Tibial nerve (tissue), 4 donors: ENCODE measurements at places on chromosomes 5 and 9.

DNA sequence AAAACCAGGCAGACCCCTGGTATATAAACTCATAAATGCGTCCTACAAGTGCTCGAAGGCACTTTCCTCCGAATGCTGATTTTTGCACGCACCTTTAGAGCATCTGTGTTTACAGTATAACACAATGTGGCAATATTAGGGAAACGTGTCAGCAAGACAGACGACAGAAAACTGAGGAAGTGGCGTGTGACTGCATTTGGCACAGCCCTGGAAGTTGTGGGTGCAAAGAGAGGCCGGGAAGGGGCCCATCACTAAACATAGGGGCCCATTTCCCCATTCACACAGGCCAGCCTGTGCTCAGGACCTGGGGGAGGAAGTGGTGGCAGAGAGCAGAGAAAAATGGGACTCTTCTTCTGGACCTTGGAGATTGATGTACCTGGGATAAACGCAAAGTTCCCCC lies 48.2 kb downstream of the RASGEF1C start:
- no peaks in the 10 kb centered on the region for H3K4me1 ChIP-seq
- no peak overlapping the region for H3K4me3 ChIP-seq
- DNase-seq: no peak

- H3K27ac ChIP-seq: no peak overlapping the region
- H3K36me3 ChIP-seq: no peaks in the 10 kb centered on the region
- H3K4me3 ChIP-seq: no peak overlapping the region
- no peaks in the 10 kb centered on the region for H3K27me3 ChIP-seq
Observed at GRCh38 chr5:143141652-143142051, 261.8 kb downstream of the NR3C1 start.

- H3K4me1 ChIP-seq: no peaks in the 10 kb centered on the region
- no peaks in the 10 kb centered on the region for H3K27me3 ChIP-seq
- no peaks in the 10 kb centered on the region for H3K36me3 ChIP-seq
- no peak overlapping the region for H3K27ac ChIP-seq
- DNase-seq: no peak
Observed at GRCh38 chr9:97735070-97735600, 38.0 kb upstream of the XPA start.

DNA sequence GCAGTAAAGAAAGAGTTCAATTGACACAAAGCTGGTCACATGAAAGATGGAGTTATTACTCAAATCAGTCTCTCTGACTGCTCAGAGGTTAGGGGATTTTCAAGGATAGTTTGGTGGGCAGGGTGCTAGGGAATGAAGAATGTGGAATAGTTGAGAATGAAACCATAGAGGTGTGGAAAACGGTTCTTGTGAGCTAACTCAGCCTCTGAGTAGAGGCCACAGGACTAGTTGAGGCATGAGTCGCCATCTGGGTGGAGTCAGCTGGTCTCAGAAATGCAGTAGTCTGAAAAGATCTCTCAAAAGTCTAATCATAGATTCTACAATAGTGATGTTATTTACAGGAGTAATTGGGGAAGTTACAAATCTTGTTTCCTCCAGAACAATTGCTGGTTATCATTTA lies 178.9 kb upstream of the SPEF2 start:
- H3K4me3 ChIP-seq: no peak overlapping the region
- H3K27ac ChIP-seq: no peak overlapping the region
- no peak for DNase-seq
- no peaks in the 10 kb centered on the region for H3K36me3 ChIP-seq

- no peaks in the 10 kb centered on the region for H3K4me1 ChIP-seq
- no peaks in the 10 kb centered on the region for H3K27me3 ChIP-seq
- no peaks in the 10 kb centered on the region for H3K36me3 ChIP-seq
- H3K27ac ChIP-seq: no peak overlapping the region
- H3K4me3 ChIP-seq: no peak overlapping the region
- DNase-seq: no peak
Observed at GRCh38 chr5:75922480-75922879, 160.7 kb upstream of the SV2C start.

GRCh38 chr9:129979071-129979745 lies 63.8 kb downstream of the FNBP1 start:
- no peaks in the 10 kb centered on the region for H3K27me3 ChIP-seq
- H3K4me3 ChIP-seq: no peak overlapping the region
- peaks cover 46% of the 10 kb centered on the region for H3K36me3 ChIP-seq
- DNase-seq: no peak
- peak overlapping the region; percentile 57 for H3K27ac ChIP-seq

GRCh38 chr9:28365020-28365640 lies 791.8 kb upstream of the C9orf72 start:
- no peaks in the 10 kb centered on the region for H3K4me1 ChIP-seq
- no peaks in the 10 kb centered on the region for H3K27me3 ChIP-seq
- no peaks in the 10 kb centered on the region for H3K36me3 ChIP-seq
- no peak overlapping the region for H3K27ac ChIP-seq
- H3K4me3 ChIP-seq: no peak overlapping the region

- no peak overlapping the region for H3K27ac ChIP-seq
- H3K4me1 ChIP-seq: no peaks in the 10 kb centered on the region
- H3K27me3 ChIP-seq: no peaks in the 10 kb centered on the region
- no peaks in the 10 kb centered on the region for H3K36me3 ChIP-seq
- DNase-seq: no peak
Observed at GRCh38 chr5:132250547-132250946, 6.9 kb upstream of the PDLIM4 start.

DNA sequence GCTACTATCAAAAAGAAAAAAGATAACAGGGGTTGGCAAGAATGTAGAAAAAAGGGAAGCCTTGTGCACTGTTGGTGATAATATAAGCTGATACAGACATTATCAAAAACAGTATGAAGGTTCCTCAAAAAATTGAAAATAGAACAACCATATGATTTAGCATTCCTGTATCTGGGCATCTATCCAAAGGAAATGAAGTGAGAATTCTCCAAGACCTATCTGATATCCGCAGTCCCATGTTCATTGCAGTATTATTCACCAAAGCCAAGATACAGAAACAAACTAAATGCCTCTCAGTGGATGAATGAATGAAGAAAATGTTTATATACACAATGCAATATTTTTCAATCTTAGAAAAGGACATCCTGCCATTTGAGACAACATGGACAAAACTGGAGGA lies 1943.3 kb downstream of the MAT2B start:
- H3K27me3 ChIP-seq: no peaks in the 10 kb centered on the region
- no peaks in the 10 kb centered on the region for H3K36me3 ChIP-seq
- H3K27ac ChIP-seq: no peak overlapping the region
- DNase-seq: no peak

DNA sequence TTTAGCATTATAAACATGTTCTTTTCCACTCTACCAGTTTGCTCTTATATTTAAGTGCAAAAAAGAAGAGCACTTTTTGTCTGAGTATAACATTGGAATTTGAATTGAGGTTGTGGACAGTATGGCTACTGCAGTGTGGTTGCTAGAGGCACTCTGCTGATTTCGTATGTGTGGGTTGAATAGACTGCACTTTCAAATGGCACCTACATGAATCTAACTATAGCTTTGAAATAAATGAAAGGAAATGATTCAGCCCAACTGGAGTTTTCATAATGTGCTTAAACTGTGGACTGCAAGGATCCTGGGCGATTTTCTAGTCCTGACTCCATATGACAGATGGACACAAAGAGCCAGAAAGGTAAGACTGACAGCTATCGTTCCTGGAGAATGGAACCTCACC lies 657.6 kb upstream of the RIOK2 start:
- H3K27me3 ChIP-seq: no peaks in the 10 kb centered on the region
- H3K4me3 ChIP-seq: no peak overlapping the region
- no peak for DNase-seq
- no peaks in the 10 kb centered on the region for H3K36me3 ChIP-seq

GRCh38 chr5:54859316-54859715 lies 126.1 kb downstream of the ESM1 start:
- no peak overlapping the region for H3K4me3 ChIP-seq
- no peak overlapping the region for H3K27ac ChIP-seq
- DNase-seq: no peak
- no peaks in the 10 kb centered on the region for H3K4me1 ChIP-seq

DNA sequence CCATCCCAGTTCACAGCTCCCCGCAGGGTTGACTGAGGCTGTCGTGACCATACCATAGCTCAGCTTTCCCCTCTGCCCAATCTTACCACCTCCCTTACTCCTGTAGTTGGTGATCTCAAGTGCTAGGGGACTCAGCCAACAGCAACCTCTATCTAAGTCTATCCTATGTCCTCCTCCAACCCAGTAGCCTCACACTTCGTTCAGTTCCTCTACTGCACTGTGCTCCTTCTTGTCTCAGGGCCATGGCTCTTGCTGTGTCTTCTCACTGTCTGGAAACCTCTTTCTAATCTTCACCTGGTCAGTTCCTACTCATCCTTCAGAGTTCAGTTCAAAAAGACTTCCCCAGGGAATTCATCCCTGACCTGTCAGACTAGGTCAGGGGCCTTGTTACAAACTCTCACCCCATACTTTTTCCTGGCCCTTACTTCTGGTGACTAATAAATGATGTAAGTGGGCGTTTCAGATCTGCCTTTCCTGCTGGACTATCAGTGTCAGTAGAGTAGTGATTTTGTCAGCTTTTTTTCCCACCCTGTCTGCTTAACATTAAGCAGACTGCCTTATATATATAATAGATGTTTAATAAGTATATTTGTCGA lies 53.6 kb upstream of the NR3C1 start:
- H3K4me3 ChIP-seq: no peak overlapping the region
- peak; percentile 8 for DNase-seq
- H3K27ac ChIP-seq: no peak overlapping the region
- no peaks in the 10 kb centered on the region for H3K4me1 ChIP-seq
- no peaks in the 10 kb centered on the region for H3K36me3 ChIP-seq
